HAP-1 (cell line): ENCODE measurements at places on chromosomes 12 and 14.

DNA sequence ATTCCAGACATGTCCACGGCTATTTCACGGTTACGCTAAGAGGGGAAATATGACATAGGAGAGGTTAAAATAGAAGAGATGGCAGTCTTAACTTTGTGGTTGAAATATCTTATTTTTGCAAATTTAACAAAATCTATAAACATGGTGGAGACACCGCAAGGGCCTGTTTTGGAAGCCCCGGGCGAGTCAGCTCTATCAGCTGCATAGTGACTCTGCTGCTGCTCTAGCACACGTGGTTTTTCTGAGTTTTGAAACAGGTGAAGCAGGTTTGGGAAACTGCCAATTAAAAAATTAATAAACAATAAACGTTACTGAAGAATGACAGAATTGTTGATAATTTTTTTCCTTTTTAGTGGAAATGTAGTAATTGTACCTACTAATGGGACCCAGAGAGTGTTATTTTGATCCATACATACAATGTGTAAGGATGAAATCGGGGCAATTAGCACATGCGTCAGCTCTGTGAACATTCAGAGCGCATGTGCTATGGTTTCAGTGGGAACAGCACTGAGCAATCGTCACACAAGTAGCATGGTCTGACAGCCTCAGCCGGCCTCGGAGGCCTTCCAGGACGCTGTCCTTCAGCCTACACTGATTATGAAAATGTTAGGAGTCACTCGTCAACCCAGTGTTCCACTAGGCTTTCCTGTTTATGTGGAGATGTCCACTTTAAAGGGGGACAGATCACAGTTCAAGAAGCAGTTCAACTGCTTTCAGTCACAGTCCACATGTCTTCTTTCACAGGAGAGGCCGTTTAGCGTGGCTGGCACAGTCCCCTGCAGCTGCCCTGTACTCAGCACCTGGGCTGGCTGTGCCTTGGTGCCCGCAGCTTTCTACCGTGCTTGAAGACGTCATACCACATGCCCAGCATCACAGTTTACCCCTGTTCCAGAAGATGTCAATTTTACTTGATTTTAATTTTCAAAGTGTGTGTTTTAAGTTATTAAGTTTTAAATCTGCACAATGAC is 51.8 kb downstream of the MOK start:
- no peak for DNase-seq

- no peak for DNase-seq
Measured at GRCh38 chr12:92261071-92261470, 115.4 kb upstream of the BTG1 start.

GRCh38 chr12:109928058-109928656 is 28.1 kb downstream of the TCHP start:
- DNase-seq: no peak

DNA sequence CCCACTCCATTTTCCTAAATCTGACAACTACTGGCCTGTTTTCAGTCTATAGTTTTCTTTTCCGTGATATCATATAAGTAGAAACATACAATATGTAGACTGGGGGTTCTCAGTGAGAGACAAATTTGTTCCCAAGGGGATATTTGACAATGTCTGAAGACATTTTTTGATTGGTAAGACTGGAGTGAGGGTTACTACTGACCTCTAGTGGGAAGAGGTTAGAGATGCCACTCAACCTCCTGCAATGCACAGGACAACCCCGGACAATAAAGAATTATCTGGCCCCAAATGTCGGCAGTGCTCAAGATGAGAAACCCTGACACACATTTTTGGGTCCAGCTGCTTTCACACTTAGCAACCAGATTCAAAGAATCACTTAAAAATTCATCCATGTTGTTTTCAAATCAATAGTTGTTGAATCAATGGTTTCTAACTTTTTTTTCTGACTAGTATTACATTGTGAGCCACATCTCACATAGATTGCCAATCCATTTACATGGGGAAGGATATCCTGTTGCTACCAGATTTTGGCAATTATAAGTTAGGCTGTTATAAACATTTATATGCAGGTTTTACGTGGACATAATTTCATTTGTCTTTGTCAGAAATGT is 307.1 kb downstream of the RPL10L start:
- DNase-seq: peak; percentile 7

- DNase-seq: no peak
Measured at GRCh38 chr14:91005716-91006115, 54.7 kb downstream of the RPS6KA5 start.

DNA sequence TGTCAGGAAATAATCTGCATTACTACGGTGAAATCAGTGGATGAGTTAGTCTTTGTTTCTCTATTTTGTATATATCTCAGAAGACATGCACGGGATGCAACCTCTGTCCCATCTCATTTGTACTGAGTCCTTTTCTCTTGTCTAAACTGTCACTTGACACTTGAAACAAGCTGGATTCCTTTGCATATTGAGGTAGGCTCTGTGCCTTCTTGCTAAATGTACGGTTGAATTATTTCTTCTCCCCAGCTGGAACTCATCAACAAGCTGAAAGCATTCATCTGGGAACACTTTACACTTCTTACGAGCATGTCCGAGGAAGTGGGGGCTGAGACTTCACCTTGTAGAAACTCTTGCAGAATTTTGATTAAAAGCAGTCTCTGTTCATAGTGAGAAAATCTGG is 119.5 kb downstream of the VEZT start:
- no peak for DNase-seq

DNA sequence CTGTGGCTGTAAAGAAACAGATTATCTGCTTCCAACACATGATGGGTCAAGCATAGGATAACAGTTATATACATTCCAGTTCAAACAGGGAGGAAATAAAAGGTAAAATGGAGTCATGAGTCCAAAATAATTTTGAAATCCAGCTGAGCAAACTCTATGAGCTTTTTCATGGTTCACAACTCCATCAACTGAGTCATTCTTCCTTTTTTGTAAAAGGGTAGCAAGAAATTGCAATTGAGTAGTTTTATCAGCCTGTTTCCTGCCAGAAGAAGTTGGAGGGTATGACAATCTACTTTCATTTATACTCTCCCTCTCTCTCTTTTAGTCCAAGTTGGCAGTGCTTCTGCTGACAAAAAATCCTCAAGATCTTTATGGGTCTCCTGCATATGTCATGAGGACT is 95.6 kb downstream of the CPNE8 start:
- no peak for DNase-seq

DNA sequence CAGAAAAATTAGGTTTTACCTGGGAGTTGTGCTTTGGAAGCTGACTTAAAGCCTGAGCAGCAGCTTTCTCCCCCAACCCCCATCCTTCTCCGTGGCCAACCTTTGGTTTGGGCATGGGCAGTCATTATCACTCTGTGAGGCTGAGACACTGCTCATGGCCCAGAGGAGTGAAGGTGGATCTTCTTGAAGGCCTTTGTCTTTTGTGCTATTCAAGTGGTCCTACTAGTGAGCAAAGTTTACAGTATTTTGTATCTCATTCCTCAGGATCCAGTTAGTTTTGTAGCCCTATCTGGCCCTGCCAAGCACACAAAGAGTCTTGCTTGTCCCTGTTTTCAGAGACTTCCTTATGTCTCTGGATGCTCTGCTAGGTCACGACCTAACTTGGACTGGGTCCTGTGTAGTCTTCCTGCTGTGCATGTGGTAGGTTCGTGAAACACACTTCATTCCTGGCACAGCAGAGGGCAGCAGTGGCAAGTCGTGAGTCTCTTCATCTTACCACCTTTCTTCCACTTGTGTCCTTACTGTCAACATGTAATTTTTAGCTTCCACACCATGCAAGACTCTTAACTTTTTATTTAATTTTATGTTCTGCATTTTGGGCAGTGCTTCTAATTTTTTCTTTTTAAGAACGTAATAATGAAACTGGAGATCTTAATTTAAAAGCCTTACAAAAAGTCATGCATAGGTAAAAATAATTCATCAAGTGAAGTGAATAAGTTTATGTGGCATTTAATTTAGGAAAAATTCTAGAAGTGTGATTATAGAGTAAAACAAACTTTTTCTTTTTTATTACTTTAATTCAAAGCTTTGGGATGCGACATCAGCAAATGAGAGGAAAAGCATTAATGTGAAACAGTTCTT is 53.7 kb downstream of the APAF1 start:
- peak; percentile 23 for DNase-seq

- no peak for DNase-seq
Measured at GRCh38 chr12:109811624-109811995, 21.6 kb downstream of the TRPV4 start.

DNA sequence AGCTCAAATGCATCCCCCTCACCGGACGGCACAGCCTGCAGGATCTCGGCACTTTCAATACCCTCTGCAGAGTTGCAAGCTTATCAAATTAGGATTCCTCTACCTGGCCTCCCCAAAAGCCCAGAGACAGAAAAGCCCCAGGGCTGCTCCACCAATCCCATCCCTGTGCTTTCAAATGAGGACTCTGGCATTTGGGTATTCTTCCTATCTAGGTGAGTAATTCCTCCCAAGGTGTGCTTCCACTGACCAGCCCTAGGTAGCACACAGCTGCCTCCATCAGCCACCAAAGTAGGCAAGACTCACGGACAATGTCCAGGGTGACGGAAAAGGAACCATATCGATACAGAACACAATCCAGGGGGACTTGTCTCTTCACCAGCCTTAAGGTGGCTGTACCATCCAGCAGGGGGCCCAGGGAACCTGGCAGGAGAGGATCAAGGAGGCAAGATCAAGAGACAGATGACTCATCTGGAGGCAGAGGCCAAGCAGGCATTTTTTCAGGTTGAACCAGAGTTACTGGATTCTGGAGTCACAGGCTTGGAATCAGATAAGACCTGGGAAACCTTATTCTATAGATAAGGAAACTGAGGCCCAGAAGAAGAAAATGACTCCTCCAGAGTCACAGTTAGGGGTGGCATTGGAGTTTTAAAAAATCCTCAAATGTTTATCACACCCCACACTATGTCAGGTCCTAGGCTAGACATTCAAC is 9.9 kb downstream of the PMEL start:
- DNase-seq: no peak

- DNase-seq: peak; percentile 2
Measured at GRCh38 chr12:32305163-32305562, 94.2 kb upstream of the FGD4 start.

DNA sequence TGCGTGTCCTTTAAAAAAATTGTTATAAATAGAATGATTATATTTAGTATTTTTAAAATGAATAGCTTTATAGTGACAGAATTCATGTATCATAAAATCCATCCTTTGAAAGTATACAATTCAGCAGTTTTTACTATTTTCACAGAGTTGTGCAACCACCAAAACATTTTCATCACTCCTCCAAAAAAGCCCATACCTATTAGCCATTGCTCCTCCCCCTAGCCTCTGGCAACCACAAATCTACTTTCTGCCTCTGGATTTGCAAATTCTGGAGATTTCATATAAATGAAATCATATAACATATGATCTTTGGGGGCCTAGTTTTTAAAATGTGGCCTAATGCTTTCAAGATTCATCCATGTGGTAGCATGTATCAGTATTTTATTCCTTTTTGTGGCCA is 117.9 kb upstream of the MED13L start:
- no peak for DNase-seq

DNA sequence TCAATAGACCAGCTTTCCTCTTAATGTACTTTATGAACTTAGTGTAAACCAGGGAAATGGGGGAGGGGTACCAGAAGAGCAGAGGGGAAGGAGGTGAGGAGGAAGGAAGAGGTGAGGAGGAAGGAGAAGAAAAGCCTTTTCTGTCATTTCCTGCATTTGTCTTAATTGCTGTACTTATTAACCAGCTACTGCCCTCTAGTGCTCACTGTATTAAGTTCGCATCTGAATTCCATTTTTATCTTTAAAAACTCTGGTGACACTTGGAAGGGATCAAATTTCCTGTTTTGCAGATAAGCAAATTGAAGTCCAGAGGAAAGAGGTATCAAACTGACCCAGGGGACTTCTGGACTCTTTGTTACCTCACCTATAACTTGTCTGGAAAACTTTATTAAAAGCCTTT is 22.2 kb downstream of the MANSC1 start:
- peak; percentile 48 for DNase-seq

DNA sequence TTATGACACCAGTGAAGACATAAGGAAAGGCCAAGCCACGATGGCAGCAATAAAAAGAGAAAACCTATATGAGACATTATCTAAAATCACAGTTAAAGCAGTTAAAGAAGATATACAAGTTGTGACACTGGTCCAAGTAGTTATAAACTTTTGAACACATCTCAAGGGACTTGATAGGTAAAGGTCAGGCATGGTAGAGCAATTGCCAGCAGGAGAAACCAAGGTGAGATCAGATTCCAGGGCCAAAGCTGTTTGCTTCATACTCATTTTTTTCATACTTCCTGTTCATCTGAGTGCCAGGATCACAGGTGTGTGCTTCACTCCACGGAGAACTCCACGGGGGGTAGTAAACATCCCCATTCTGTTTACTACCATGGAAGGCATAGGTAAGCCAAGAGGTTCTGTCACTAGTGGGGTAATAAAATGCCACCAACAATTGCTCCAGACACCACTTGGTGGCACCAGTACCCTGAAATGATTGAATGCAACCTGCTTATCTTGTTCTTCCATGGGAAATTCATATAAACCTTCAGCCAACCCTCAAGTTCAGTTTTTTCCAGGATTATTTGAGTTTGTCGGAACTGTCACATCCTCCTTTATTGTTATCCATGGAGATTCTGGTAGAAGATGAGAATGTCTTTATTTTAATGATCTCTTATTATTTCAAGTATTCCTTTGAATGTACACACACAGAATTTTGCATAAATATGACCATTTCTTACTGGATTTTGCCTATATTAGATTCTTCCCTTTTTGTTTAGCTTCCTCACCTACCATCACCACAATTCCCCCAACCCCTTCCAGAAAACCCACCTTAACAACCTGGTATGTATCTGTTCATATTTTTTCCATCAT is 59.2 kb upstream of the TSPAN8 start:
- no peak for DNase-seq

DNA sequence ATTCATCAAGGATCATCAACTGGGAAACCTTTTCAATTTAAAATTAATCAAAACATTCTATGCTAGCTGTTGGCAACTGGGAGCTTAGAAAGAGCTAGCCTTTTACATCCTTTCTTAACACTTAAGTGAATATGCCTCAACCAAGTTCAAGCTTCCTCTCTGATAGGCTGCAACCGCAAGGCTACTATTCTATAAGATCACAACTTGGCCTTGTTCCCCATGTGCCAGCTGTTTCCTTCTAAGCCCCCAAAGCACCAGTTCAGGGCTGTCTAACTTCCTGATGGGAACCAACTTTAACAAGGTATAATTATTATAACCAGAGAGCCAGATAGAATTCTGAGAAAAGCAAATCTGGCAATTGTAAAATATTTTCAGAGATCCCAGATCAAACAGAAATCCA is 37.0 kb downstream of the KCNC2 start:
- no peak for DNase-seq

GRCh38 chr12:84043355-84043754 is 869.2 kb downstream of the SLC6A15 start:
- no peak for DNase-seq

DNA sequence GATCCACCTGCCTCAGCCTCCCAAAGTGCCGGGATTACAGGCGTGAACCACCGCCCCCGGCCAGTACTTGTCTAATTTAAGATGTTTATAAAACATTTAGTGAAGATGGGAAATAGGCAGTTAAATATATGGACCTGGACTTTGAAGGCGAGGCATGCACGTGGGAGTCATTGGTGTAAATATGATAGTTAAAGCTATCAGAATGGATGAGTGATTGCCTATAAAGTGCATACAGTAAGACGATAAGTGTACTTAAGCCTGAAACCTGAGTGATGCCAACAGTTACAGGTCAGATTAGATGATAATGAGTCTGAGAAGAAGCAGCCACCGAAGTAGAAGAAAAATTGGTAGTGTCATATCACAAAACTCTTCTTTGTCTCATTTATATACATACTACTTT is 11.5 kb downstream of the RAD51B start:
- no peak for DNase-seq
